ENCODE measurements at places on chromosomes 7 and 10.

DNA sequence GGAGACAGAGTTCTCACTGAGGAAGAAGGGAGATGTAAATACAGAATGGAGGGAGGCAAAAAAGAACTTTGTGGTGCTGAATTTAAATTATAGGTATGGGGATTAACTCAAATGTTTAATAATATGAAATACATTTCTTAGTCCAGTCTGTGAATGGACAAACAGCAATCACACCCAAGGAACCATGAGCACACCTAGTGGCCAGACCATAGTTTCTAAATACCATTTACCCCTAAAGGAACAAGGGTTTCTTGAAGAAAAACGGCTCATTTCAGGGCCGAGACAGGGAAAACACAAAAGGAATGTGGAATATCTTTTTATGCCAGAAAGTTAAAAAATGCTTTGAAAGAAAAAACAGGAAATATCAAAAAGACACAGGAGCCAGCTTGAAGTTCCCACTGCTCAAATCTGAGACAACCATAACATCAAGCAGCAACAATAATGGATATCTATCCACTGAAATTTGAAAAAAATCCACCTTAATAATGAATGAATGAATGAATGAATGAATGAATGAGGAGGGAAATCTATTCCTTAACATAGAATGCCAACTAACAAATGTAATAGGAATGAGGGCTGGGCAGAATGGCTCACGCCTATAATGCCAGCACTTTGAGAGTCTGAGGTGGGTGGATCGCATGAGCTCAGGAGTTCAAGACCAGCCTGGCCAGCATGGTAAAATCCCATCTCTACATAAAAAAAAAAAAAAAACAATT is 8.6 kb downstream of the IPMK start:
- no peak for DNase-seq

- DNase-seq: no peak
Measured at GRCh38 chr7:67341153-67341768, 344.6 kb downstream of the TYW1 start.

DNA sequence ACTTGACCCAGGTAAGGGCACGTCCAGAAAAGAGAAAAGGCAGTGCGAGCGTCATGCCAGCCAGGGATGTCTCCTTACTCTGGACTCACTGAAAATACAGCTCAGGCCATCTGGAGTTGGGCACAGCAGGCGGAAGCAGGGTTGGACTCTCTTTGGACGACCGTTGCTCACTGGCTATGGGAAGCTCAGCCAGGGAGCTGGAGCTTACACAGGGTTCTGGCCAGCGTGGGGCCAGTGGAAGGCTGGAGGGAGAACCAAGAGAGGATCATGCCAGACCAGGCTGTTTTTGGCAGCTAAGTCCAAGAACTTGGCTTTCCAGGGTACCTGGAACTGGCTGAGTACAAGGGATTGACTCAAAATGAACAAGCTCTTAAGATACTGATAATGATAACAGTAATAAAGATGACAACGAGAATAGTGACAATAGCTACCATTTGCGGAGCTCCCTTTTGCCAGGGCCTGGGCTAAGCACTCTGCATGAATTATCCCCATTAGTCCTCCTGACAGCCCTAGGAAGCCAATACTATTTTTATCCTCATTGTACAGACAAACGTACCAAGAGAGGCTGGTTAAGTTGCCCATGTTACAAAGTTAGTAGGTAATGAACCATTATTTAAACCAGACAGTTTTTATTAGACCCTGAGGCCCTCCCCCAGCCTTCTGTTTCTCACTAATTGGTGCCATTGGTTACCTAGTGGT is 177.6 kb downstream of the PTPN20 start:
- no peak for DNase-seq

- no peak for DNase-seq
Measured at GRCh38 chr7:75734586-75735458, 3.9 kb downstream of the HIP1 start.

DNA sequence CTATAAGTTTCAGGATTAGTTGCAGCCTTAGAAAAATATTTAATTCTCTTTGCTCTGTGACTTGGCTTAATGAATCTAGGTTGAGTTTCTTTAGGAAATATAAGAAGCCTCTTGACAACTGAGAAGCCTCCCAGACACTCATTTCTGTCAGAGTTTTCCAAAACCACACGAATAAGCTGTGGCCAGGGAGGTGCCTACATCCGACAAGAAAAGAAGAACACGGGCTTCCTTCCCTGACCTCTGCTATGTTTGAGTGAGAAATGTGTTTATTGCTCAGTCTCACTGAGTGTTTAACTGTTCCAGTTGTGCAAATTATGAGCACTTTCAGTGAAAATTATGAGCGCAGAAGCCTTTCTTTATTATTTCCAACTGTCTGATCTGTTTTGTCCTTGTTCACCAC is 105.0 kb downstream of the TRIL start:
- DNase-seq: no peak

GRCh38 chr7:98097042-98097645 is 9.5 kb upstream of the LMTK2 start:
- no peak for DNase-seq

DNA sequence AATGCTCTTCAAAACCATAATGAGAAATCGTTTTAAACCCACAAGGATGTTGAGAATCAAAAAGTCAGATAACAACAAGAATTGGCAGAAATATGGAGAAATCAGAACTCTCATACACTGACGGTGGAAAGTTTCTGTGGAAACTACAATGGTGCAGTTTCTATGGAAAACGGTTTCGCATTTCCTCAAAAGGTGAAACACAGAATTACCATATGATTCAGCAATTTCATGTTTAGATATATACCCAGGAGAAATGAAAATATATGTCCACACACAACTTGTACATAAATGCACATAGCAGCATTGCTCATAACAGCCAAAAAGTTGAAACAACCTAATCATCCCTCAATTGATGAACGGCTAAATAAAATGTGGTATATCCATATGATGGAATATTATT is 218.2 kb downstream of the ARL4A start:
- no peak for DNase-seq

GRCh38 chr10:18737236-18737635 is 78.0 kb downstream of the ARL5B start:
- no peak for DNase-seq

DNA sequence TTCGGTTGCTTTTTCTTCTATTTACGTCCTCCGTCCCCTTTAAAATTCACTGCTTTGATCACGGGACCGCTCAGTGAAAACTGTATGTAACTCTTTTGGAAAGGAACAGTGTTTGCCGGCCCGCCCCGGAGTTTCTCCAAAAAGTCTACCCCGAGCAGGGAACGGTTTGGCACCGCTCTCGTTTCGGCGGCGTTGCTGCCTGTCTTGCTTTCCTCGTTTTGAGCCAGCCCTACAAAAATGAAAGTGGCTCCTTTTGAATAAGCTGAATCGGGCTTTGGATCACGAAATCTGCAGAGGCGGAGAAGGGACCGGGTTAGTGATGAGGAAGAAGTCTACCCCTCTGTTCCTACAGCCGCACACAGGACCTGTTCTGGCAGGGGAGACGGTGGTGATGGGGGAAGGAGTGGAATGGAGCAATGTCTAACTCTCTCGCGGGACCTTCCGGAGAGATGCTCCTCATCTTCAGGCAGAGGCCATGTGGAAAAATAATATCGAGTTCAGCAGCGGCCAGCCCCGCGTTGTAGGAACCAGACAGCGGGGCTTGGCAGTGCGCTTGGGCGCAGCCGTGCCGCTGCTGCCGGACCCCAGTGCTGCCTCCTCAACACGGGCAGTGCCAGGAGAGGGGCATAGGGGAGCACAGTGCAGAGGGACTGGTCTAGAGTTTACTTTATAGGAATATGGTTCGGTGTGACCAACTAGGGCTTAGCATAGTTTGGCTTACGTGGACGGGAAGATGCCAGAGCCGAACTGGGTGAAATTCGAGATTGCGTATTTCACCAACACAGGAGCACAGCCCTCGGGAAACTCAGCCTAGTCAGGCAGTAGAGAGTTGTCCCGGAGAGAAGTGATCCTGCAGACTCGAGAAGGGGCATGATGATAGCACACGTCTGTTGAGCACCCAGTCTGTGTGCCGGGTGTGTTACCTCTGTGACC is 1.4 kb downstream of the HTRA1 start:
- no peak for DNase-seq
